ENCODE measurements at places on chromosomes 3 and 15.

DNA sequence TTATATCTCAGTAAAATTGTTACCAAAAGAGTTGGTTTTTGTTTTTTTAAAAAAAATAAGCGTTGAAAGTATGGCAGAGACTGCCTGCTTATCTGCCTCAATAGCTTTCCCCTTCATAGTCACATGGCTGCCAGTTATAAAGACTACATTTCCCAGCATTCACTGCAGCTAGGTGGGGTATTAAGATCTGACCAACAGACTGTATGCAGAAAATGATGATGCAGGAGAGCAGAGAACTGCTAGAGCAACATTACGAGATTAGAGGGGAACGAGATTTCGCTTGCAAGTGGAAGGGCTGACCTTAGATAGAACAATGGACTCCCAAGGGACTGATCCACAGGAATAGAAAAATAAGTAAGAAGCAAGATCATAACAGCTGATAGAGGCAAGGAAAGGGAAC is 14.3 kb downstream of the RHOA start:
- DNase-seq = no peak

- DNase-seq = no peak
Observed at GRCh38 chr15:35256551-35256950, 171.5 kb upstream of the NANOGP8 start.

- DNase-seq = no peak
Observed at GRCh38 chr3:133691273-133692107, 29.7 kb upstream of the TOPBP1 start.

DNA sequence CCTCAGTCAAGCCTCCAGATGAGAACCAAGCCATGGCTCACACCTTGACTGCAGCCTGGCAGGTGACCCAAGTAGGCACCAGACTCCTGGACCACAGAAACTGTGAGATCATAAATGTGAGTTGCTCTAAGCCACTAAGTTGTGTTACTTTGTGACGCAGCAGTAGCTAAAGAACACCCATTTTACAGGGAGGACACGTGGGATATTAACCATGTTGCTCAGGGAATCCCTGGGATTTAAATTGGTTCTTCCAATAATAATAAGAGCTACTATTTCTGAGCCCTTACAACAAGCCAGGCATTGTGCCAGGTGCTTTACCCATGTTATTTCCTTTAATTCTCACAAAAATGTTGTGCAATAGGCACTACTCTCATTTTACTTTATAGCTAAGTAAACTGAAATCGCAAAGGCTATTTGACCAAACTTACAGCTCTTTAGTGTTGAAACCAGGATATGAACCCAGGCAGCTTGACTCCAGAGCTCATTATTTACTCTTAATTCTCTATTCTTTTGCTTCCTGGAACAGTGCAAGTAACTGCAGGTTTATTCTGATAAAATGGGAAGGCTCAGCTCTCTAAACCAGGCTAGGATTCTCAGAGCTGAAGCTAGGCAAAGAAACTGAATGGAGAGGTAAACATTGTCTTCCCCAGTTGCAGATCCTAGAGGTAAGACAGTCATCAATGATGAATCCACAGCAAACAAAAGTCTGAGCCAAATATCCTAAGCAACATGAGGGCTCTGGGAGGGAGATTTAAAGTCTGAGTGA is 294.4 kb downstream of the KBTBD8 start:
- no peak for DNase-seq

GRCh38 chr15:41870689-41871081 is 23.2 kb downstream of the SPTBN5 start:
- DNase-seq = peak; percentile 39

DNA sequence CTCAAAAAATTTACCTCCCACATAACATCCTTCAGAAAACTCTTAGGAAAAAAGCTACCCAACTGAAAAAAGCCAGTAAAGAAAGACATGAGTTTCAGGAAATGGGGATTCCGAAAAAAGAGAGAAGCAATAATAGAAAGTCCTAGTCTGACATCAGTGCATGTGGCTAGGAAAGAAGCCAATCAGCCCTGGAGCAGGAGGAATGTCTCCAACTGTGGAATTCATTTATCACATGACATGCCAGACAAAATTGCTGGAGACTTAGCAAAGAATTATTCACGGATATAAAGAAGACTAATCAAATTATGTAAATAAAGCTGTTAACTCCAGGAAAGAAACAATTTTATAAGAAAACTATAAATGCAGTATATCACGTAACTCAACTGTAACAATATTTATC is 258.9 kb upstream of the RARB start:
- DNase-seq = no peak

DNA sequence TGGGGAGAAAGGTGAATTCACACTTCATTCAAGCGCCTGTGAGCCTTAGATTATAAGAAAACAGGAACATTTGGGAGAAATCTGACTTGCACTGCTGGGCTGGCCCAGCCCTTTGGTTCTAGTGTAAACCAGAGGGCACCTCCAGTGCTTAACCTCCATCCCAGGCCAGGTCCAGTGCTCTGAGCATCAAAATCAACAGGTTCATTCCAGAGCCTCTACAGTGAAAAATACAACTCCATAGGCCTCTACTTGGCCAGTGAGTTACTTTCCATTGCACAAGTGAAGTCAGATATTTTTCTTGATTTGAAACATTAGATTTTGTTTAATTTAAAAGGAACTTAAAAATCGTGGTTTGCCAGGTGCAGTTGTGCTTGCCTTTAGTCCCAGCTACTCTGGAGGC is 3.0 kb downstream of the SNUPN start:
- no peak for DNase-seq

DNA sequence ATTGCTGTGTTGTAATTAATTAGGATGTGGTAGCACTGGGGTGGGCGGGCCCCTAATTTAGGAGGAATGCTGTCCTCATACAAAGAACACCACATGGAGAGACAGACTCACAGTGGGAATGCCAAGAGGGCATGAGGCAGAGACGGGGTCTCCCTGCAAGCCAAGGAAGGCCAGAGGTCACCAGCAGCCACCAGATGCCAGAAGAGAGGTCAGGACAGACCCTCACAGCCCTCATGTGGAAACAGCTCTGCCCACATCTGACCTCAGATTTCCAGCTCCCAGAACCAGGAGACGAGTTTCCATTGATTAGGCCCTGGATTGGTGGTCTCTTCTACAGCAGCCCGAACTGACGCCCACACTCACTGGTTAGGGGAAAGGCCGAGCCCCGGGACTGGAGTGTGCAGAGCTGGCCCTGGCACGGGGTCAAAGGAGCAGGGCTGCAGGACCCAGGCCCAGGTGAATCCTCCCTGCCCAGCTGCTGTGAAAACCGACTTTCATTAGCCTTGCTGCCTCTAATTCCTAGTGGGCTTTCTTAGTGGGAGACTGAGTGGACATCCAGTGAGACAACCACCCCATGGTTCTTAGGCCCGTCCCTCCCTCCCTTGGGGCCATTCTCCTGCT is 43.0 kb upstream of the SLC41A3 start:
- DNase-seq = no peak

GRCh38 chr3:11385326-11385725 is 113.1 kb downstream of the ATG7 start:
- no peak for DNase-seq

DNA sequence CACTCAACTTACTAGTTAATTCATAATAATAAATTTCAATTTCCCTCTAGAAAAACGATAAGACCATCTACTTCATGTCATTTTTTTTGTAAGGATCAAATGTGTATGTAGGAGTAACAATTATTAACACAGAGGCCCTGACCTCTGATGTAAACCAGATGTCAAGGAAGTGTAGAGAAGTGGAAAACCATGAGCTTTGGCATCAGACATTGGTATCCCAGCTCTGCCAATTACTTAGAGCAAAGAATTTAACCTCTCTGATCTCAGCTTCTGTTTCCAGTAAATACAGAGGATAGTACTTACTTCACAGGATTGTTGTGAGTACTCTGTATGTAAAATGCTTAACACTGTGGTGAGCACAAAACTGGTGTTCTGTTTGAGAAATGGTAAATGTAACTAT is 17.5 kb downstream of the AQR start:
- DNase-seq = no peak

DNA sequence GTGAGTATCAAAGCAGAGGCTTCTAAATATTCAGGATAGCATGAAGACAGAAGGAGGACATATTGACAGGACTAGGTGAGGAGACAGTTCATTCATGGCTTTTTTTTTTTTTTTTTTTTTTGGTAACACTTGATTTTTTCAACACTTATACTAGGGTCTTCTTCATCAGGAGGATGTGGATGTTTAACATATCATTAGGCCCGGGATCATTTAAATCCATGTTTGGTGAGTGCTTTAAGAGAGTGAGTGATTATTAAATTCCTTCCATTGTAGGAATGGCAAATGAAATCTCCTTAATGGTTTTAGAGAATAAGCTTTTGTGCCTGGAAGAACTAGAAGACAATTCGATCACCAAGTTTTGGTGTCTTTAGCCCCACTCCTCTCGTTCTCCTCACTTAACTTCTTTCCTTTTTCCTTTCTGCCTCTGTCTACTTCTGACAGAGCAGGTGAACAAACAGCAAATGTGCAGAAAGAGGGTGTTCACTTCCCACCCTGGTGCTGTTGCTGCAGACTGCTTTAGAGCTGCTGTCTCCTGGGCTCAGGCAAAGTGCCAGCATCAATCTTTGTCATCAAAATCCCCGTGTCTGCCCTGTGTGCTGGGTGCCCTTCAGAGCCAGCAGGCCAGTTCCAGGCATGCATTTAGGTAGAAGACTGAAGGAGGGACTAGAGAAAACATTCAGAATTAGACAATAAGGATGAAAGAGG is 35.6 kb upstream of the RAB11A start:
- DNase-seq = no peak

DNA sequence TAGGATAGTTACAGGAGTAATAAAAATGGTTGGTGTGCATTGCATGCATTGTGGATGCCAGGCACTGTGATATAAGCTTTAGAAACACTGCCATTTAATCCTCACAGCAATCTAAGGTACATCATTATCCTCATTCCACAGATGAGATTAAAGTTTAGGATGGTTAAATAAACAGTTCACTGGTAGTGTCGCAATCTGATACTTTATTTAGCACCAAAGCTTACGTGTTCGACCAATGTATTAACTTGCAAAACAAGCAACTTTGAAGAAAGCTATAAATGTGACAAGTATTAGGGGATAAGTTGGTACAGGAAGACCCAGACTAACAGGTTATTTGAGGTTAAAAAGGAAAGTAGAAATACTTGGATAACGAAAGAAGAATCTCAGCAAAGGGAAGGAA is 150.5 kb upstream of the ZNF385D start:
- DNase-seq = no peak

GRCh38 chr15:57496946-57497869 is 94.5 kb upstream of the MYZAP start:
- no peak for DNase-seq
